ENCODE measurements at places on chromosomes 7 and 10.
A peak's percentile ranks its signal among the peaks of the same experiment; 100 is the strongest.

GRCh38 chr10:76115471-76116155, 684.2 kb downstream of the LRMDA start:
- no peaks in the 10 kb centered on the region for H3K4me1 ChIP-seq
- no peaks in the 10 kb centered on the region for H3K27me3 ChIP-seq
- H3K36me3 ChIP-seq: no peaks in the 10 kb centered on the region
- no peak overlapping the region for H3K27ac ChIP-seq
- DNase-seq: no peak

DNA sequence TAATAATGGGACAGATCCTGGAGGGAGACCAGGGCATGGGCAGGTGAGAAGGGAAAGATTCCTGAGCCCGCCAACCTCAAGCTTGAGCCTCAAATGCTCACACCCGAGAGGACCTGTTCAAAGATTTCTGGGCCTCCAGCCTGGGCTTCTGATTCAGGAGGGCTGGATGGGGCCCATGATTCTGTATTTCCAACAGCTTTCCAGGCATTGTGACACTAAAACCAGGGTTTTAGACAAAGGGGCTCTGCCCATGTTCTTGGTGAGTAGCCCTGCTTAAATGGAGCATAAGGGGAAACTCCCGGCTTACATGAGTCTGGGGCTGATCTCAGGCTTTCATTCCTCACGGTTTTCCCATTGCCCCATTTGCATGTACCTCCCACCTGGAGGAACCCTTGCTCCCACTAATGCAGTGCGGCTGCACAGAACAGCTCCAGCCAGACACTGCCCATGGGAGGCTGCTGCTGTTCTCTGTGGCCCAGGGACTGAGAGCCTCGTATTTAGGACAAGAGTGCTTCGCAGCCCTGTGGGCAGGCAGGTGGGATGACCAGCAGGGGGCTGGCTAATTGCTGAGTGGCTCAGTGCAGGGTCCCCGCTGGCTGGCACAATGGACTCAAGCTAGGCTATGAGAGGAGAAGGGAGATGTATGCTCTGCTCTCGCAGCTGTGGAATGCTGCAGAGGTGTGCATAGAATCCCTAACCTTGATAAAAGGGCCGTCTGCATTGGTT, 135.3 kb upstream of the COBL start:
- peak; percentile 80 for DNase-seq
- H3K27me3 ChIP-seq: no peaks in the 10 kb centered on the region
- no peak overlapping the region for H3K4me3 ChIP-seq
- H3K27ac ChIP-seq: no peak overlapping the region
- H3K4me1 ChIP-seq: peaks cover 5% of the 10 kb centered on the region

- H3K4me1 ChIP-seq: no peaks in the 10 kb centered on the region
- H3K36me3 ChIP-seq: no peaks in the 10 kb centered on the region
- DNase-seq: no peak
- H3K4me3 ChIP-seq: no peak overlapping the region
- no peaks in the 10 kb centered on the region for H3K27me3 ChIP-seq
These were observed 68.2 kb downstream of the ALOX5 start for GRCh38 chr10:45442251-45442650.

DNA sequence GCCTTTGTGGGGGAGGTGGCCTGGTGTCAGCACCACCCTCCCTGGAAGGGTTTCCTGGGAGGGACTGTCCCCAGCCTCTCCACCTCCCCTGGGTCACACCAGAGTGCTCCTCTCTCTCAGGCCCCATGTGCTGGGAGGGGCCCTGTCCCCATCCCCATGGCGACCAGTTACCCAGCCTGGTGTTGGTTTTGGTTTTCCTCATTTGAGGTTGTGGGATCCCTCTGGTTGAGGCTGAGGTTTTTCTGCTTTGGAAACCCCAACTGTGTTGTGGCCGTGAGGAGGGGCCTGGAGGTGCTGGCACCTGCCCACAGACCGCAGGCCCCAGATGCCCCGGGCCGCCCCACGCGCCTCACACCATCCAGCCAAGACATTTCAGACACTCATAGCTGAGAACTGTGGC, 106.3 kb downstream of the GRK5 start:
- peaks cover 5% of the 10 kb centered on the region for H3K4me1 ChIP-seq
- no peaks in the 10 kb centered on the region for H3K36me3 ChIP-seq
- DNase-seq: no peak
- H3K4me3 ChIP-seq: no peak overlapping the region
- H3K27ac ChIP-seq: no peak overlapping the region
- no peaks in the 10 kb centered on the region for H3K27me3 ChIP-seq
